Activated CD4-positive, alpha-beta T cell treated with anti-CD3 and anti-CD28 coated beads, Interleukin-10, Interleukin-2, amounts not matched to agents 100 ng/mL and 50 ng/mL, durations not matched to agents 16 hours and 8 hours (primary cell): ENCODE measurements at places on chromosomes 3 and 15.

DNA sequence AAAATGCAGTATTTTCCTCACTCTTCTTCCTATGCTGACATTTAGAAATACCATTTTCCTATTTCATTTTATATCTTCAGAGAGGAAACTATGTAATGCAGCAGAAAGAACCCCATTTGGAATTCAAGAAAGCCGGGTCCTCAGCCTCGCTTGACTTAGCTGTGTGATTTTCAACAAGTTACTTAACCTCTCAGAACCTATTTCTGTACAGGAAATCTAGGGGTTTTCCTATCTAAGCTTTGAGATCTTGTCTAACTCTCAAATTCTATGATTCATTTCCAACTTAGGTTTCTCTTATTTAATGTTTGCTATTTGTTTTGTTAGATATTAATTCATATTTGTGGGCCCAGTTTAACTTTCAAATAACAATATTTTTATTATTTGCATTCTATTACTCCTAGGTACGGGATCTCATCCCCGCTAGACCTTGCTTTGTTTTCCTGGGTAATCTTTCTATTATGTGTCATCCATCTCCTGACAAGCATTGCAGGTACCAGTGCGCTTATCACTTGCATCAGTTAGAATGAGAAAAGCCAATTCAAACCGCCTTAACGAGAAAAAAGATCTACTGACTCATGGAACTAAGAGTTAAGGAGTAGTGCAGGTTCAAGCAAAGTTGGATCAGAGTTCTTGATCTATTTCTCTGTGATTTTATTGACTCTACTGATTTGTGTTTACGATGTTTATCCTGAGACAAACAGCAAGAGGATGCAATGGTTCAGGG lies 70.6 kb upstream of the BHLHE40 start:
- DNase-seq, result peak; percentile 73

- DNase-seq, result no peak
Observed at GRCh38 chr3:191369616-191370010, 39.3 kb upstream of the UTS2B start.

- DNase-seq, result no peak
Observed at GRCh38 chr3:5494905-5495519, 307.5 kb downstream of the EDEM1 start.

DNA sequence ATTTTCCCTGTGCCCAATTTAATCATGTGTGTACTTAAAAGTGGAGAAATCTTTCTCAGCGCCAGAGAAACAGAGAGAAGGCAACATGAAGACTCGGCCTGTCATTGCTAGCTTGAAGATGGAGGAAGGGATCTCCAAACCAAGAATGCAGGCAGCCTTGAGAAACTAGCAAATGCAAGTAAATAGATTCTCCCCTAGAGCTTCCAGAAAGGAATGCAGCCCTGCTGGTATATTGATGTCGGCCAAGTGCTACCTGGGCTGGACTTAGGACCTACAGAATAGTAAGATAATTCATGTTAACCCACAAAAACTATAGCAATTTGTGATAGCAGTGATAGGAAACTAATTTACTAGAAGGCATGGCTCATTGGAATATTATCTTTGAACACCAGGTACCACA lies 150.9 kb upstream of the ABI3BP start:
- DNase-seq, result no peak

- DNase-seq, result peak; percentile 3
Observed at GRCh38 chr15:100663086-100663914, 60.9 kb downstream of the ASB7 start.

- DNase-seq, result no peak
Observed at GRCh38 chr15:33500432-33501195, 189.8 kb downstream of the RYR3 start.

DNA sequence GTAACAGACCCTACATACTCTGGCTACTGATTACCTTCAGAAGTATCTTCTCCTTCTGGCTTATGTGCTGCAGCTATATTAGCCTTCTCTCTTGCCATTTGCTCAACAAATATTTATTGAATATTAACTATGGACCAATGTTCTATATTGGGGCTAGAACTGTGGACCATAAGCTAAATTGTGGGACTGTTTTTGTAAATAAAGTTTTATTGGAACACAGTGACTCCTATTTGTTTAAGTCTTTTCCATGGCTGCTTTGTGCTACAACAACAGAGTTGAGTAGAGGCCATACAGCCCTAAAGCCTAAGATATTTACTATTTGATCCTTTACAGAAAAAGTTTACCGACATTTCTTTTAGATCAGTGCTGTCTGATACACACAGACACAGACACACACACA lies 20.3 kb upstream of the XIRP1 start:
- DNase-seq, result no peak

DNA sequence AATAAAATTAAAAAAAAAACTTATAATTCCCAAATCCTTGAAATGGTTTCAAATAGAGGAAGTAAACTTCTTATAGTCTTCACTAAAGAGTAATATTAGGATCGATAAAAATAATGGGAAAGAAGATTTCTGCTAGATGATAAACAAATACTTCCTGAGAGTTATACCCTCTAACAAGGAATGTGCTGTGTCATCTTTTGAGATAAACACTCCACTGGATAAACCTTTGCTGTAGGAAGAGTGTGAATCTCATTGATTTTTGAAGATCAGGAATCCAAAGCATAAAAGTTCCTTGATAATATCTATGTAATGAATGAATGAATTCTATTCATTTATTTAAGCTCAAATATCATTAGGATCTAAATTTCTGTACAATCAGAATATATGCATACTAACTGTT lies 161.0 kb upstream of the GBE1 start:
- no peak for DNase-seq

GRCh38 chr15:51887887-51888592 lies 58.6 kb downstream of the TMOD3 start:
- DNase-seq, result no peak

DNA sequence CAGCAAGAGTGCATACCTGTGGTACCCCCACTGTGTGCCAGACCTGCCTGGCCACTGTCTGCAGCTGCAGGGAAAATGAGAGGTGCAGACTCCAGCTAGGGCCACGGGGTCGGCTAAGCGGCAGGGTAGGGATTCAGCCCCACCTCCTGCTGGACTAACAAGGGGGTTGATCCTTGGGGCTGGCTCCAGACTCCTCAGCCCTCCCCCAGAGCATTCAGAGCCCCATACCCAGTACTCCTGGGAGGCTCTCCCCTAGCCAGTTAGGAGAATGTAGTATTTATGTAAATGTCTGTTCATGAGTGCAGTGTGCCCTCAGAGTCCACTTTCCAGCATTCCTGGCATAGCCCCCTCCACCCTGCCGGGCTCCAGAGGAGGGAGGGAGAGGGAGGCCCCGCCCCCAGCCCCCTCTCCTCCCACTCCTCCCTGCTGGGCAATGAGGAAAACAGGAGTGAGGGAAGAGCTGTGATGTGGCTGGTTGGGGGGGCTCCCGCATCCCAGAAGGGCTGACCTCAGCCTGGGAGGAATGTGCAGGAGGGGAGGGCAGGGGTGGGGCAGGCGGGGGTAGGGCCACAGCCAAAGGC lies 4.5 kb upstream of the SEMA3B start:
- no peak for DNase-seq
